ENCODE measurements at places on chromosomes 12 and 14.
A peak's percentile ranks its signal among the peaks of the same experiment; 100 is the strongest.

- DNase-seq, result no peak
Observed at GRCh38 chr14:89293314-89293916, 123.6 kb downstream of the FOXN3 start.

DNA sequence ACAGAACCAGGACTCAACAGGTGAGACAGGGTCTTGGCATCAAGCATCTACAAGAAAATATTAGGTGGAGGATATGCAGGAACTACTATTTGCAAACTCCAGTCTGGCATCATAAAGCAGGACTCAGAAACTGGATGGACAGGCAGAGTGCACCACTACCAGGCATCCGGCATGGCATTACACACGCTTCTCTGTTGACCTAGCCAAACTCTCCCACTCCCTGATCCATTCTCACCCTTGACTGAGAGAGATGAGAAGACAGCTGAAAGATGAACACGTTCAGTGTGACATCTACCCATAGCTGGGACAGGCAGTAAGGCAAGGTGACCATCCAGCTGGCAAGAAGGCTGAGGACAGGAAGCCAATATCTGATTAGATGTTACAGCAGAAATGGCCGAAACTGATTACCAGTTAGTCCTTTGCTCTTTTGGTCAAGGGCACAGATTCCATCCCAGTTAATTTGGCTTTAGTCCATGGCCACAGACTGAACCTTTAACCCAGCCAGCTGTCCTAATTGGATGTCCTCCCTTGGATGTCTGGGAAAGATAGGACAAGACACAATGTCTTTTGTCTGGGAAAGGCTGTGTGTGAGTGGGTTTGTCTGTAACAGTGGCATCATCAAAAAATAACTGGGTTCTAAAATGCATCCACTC lies 71.6 kb downstream of the BBS10 start:
- DNase-seq, result peak; percentile 39

- no peak for DNase-seq
Observed at GRCh38 chr14:86501611-86502010, 971.7 kb downstream of the FLRT2 start.

GRCh38 chr12:81835783-81836182 lies 76.6 kb upstream of the PPFIA2 start:
- DNase-seq, result no peak

DNA sequence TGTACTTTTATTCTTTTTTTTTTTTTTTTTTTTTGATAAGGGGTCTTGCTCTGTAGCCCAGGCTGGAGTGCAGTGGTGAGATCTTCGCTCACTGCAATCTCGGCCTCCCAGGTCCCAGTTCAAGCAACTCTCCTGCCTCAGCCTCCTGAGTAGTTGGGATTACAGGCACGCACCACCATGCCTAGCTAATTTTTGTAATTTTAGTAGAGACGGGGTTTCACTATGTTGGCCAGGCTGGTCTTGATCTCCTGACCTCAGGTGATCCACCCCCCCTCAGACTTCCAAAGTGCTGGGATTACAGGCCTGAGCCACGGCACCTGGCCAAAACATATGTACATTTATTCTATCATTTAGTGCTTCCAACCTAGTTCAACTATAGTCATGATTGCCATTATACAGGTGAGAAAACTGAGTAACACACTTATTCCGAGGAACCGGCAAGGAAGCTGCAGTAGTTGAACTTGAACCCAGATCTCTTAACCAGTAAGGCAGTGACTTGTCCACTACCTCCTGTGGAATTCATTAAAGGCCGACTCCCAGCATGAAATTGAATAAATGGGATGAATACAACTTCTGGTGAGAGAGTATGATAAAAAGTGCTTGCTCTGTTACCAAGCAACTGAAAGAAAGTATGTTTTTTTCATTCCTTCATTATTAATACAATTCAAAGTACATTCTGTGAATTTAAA lies 755 bp upstream of the ATF7IP start:
- DNase-seq, result no peak

DNA sequence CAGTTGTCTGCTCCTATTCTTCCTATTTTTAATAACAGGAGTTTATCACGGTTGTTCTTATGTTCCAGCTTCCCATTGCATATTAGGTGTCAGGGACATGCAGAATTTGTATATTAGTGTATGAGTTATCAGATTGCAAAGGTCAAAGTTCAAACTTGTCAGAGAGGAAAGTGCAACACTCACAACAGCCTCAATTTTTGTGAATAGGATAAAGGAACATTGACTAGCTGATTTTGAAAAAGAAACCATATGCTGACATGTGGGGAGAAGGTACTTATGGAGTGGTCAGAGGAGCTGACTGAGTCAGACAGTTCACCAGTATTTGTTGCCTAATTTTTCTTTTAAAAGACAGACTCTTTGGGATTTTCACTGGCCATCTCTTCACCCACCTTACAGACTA lies 222.1 kb downstream of the C12orf50 start:
- no peak for DNase-seq

DNA sequence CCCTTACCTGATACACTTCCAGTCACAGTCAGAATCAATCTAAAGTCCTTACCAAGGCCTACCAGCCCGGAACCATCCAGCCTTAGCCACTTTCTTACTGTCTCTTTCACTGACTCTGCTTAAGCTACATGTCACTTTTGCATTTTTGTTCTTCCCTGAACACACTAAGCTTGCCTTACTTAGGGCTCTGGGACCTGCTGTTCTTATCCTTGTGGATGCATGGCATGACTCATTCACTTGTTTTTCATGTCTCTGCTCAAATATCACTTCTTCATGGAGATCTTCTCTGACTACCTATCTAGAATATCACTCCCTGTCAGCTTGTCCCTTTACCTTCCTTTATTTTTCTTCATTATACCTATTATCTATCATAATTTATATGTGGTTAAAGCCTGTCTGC lies 65.6 kb upstream of the ZDHHC17 start:
- peak; percentile 39 for DNase-seq

DNA sequence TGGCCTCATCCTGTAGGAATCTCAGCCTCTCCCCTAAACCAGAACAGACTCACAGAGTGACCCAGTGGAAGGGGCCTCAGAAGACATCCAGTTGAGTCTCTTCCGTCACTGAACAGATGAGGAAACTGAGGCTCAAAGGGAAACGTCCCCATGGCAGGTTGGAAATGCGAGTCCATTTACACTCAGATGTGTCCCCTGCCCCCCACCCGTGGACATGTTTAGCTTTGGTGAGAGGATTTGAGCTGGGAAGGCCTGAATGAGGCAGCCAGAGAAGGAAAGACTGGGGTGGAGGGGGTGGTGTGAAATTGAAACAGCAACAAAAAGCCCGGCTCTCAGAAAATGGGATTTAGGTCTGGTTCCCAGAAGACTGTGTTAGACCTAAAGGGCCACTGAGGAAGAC lies 1.7 kb downstream of the FAIM2 start:
- no peak for DNase-seq

- peak; percentile 39 for DNase-seq
Observed at GRCh38 chr12:22709292-22709691, 84.3 kb downstream of the ETNK1 start.

GRCh38 chr12:49553512-49554088 lies 14.3 kb downstream of the MCRS1 start:
- DNase-seq, result peak; percentile 20

DNA sequence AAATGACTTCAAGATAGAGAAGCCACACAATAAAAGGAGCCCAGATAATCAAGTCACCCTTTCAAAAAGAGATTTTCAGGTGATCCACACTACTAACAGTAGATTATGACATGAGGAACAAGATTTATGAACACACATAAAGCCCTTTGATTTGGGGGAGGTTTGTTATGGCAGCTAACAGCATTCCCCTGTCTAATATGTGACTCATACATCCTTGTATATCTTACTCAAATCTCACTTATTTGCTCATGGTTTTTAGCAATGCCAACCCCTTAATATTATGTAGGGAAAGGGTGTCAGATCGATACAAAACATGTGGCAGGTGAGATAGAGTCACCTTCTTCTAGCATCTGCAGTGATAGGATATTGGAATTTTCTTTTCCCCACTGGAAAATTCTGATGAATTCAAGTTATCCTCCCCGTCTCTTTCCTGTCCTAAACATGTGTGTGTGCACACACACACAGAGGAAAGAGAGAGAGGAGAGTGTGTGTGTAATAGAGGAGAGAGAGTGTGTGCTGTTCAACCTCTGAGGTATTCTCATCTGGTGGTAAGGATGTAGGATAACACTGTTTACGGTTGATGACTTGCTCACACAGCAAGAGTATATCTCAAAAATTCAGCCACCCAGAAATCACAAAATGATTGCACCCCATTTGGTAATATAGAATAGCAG lies 319.9 kb downstream of the KCNC2 start:
- DNase-seq, result peak; percentile 64

- no peak for DNase-seq
Observed at GRCh38 chr12:106321139-106321850, 18.8 kb downstream of the TCP11L2 start.

DNA sequence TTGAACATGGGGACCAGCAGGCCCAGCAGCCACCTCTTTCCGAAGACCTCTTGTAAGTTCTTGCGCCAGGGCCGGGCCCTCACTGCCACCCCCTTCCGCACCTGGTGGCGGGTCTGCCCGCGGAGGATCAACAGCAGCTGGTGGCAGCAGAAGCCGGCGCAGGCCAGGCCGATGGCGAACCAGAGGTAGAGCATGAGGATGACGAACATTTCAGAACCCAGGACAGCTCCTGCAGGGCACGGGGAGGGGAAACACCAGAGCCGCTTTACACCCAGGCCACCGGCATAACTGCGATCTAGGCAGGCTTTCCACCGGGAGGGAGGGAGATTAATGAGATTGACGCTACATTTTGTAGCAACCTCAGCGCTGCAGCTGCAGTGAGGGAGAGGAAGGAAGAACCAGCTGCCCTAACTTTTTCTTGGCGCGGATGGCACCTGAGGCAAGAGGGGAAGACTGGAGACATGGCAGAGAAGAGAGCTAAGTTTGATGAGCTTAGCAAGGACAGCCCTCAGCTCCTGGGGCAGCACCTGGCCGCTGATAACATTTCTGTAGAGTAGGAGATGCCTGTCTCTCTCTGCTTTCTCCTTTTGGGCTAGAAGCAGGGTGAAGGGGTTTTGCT lies 7.8 kb downstream of the ZDHHC22 start:
- DNase-seq, result peak; percentile 67

- DNase-seq, result no peak
Observed at GRCh38 chr14:78346747-78347146, 176.6 kb downstream of the NRXN3 start.

- DNase-seq, result peak; percentile 65
Observed at GRCh38 chr12:122308811-122309210, 42.5 kb upstream of the VPS33A start.

DNA sequence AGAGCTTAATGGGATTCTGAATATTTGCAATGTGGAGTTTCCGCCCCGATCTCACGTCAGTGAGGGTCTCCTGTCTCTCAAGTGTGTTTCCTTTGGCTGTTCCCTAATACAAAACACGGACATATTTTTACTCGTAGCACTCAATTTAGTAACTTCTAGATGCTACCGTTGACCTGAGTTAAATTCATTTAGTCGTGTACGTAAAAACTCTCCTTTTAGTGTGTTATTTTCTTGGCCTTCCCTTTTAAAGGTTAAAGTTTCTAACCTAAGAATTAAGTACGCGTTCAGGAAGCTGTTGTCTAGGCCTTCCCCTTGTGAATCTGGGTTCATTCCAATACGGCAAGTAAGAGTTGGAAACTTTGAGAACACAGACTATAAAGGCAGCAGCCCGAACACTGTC lies 64.4 kb downstream of the DDX51 start:
- DNase-seq, result no peak

DNA sequence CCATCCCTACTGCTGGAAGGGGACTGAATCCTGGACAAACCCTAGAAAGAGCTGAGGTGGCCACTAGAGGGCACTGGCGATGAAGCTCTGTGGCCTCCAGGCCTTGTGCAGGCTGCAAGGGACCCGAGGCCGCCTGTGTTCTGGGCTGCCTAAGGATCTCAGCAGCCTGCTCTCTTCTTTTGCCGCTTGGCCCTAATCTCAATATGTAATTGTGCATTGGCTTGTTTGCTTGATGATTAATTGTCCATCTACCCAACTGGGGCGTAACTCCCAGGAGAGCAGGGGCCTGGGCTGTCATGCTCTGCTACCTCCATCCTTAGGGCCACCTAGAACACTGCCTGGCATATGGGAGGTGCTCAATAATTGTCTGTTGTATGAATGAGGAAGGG lies 73.8 kb downstream of the SYNE3 start:
- DNase-seq, result peak; percentile 83

- peak; percentile 18 for DNase-seq
Observed at GRCh38 chr14:29913566-29913965, 14.1 kb downstream of the PRKD1 start.

- no peak for DNase-seq
Observed at GRCh38 chr12:78241446-78241845, 410.8 kb downstream of the NAV3 start.

GRCh38 chr14:24802236-24802635 lies 168.2 kb upstream of the GZMB start:
- no peak for DNase-seq

DNA sequence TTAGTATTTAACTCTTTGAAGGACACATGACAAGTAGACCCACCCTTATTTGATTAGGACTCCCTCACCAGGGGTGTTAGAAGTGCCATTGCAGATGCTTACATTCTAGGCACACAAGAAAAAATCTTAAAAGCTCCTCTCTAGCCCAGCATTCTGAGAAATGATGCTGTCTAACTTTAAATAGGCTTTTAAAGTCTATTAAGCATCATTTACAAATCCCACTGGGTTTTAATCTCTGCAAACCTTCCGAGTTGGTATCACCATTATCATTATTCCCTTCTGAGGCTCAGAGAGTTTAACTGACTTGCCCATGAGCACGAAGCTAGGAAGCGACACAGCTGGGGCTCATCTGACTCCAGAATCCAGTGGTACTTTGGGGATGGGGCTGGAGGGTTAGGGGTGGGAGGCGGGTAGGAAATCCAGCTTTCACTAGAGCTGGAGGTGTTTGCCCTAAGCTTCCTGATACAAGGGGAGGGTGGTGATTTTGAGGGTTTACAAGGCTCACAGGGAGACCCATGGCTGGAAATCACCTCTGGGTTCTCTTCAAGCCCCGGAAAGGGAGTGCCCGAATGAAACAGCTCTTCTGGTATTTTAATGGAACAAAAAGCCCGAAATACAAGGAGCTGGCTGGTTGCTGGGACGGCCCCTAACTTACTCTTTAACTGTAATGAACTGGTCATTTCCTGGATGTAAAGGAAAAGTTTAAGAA lies 109.2 kb upstream of the FUT8 start:
- DNase-seq, result peak; percentile 43

DNA sequence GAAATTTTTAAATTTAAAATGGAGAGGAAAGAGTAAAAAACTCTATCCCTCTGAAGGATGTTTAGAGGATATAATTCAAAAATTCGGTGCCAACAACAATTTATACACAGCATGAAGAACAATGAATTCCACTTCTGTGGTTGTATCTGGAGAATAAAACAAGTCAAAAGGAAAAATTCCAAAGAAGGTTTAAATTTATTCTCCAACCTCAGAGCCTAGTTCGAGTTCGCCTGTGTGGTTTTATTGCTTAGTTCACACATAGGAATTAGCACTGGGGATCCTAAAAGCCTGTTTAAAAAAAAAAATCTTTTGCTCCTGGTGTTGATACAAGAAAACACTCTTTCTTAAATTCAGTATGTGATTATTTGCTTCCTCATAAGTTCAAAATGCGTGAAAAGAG lies 79.2 kb downstream of the LLPH start:
- DNase-seq, result no peak

GRCh38 chr14:83255727-83256090 lies 1722.1 kb upstream of the SEL1L start:
- no peak for DNase-seq
